ENCODE measurements at places on chromosomes 7 and 10.
A peak's percentile ranks its signal among the peaks of the same experiment; 100 is the strongest.

DNA sequence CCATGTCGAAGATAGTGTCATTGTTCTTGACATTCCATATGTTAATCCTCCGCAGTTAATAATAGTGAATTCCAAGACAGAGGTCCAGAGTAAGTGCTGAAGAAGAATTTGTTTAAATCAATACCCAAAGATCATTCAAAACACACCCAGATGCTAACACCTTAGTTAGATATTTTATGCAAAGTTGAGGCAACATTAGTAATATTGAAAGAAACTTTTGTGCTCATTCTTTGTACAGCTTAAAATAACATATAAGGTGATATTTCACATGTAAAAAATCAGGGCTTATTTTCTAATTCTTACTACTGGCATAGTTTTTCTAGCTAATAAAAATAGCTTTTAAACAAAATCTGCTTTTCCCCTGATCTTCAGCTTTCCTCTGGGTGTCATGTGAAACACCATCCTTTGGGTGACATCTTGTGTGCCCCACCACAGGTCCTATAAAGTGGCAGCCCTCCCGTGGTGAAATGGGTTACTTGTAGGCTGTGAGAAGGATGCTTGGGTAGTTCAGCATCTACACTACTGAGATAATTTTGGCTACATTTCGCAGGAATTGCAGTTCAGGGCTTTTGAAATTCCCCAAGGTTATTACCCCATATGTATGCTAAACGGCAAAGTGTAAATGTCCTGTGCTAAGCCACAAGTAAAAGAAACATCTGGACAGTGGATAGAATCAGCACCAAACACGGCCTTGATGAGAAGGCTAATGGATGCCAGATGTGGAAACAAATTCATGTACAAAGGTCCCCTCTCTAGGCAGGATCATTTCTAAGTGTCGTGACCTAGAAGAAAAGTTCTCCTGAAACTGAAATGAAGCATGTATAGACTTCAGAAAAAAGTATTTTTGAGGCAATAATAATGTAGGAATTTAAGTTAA lies 105.4 kb downstream of the GRM3 start:
- DNase-seq = no peak

GRCh38 chr7:22660293-22660692 lies 66.7 kb upstream of the IL6 start:
- no peak for DNase-seq

DNA sequence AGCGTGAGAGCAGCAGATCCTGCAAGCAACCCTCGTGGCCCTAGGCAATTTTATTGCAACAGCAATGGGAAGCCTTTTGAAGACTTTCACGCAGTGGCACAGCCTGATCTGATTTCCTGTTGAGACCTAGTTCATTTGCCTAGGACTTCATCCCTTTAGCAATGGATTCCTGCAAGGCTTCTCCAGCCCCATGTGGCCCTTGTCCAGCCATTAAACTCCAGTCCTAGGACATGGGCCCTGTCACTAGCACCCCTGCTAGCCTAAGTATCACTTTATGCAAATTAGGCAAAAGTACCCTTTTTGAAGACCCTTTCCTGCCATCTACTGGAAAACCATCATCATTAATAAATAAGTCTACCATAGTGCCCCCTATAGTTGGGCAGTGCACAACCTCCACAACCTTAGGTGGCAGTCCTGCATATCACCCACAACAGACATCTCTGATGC lies 379.4 kb downstream of the GALNT17 start:
- DNase-seq = no peak

DNA sequence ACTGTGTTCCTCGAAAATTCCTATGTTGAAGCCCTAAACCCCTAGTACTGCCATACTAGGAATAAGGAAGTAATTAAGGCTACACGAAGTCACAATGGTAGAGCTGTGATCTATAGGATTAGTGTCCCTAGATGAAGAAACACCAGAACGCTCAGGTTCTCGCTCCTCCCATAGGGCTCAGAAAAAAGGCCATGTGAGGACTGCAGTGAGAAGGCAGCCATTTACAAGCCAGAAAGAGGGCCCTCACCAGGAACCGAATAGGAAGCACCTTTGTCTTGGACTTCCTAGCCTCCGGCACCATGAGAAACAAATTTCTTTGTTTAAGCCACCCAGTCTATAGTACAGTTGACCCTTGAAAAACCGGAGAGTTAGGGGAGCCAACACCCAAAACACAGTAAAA lies 46.2 kb downstream of the CACUL1 start:
- no peak for DNase-seq

- DNase-seq = no peak
These were observed 73.0 kb upstream of the IL6 start for GRCh38 chr7:22653951-22654350.

DNA sequence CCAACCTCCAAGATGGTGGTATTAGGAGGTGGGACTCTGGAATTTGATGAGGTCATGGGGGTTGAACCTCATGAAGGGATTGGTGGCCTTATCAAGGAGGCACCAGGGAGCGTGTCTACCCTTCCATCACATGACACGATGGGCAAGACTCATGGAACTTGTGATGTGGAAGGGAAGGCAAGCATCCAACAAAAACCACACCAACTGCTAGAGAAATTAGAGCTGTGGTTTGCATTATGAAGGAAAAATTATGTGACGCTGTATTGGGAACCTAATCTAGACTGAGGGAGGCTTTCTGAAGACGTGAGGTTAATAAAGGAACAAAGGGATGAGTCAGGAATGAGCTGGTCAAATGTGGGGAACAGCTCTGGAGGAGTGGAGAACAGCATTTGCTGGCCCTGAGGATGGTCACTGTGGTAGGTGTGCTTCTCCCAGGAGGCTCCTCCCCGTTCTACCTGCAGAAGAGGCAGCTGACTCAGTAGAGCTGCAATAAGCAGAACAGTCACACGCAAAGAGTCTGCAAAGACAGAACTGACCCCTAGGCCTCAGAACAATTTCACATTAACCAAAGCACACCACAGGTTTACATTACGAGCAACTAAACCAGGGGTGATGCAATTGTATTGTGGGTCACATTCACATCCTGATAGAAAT lies 236.6 kb upstream of the GRB10 start:
- no peak for DNase-seq

DNA sequence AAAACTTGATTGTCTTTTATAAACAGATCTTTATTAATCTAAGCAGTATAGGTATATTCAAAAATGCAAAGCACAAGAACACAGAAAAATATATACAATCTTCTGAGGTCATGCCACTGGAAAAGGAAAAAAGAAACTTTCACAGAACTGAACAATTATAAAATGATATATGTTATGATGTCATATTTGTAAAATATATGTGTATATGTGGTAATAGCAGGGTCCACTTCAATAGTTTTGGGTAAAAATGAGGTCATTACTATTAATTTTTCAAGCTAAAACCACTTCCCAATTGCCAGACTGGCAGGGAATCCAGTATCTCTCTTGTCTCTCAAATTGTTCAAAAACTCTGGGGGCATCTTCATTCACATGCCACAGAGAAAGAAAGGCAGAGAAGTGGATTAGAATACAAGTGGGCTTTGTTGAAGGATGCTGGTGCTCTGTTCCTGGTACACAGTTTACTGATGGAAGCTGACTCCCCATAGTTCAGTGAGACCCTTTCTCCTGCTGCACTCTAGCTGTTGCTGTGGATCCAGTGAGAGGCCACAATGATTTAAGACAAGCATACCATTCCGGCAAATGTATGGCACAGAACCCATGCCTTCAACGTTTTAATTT lies 19.7 kb downstream of the CTNNA3 start:
- DNase-seq = no peak

- DNase-seq = no peak
These were observed 73.1 kb downstream of the TEX36 start for GRCh38 chr10:125609859-125610258.

DNA sequence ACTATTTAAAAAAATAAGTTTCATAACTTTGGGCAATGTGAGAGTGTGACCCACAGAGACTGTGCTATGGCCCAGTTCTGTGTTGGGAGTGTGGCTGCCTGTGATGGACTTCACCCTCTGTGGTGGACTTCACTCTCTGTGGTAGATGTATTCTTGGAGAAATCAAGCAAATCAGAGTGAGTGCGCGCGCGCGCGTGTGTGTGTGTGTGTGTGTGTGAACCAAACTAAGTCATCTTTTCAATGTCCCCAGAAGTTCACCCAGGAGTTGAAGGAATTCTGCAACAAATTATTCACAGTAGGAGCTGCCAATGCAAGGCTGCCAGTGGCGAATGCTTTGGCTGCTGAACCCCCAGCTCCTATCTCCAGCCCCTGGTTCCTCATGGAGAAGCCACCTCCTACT lies 184.5 kb downstream of the ADAM12 start:
- no peak for DNase-seq

GRCh38 chr7:54697659-54698186 lies 61.3 kb downstream of the SEC61G start:
- no peak for DNase-seq

DNA sequence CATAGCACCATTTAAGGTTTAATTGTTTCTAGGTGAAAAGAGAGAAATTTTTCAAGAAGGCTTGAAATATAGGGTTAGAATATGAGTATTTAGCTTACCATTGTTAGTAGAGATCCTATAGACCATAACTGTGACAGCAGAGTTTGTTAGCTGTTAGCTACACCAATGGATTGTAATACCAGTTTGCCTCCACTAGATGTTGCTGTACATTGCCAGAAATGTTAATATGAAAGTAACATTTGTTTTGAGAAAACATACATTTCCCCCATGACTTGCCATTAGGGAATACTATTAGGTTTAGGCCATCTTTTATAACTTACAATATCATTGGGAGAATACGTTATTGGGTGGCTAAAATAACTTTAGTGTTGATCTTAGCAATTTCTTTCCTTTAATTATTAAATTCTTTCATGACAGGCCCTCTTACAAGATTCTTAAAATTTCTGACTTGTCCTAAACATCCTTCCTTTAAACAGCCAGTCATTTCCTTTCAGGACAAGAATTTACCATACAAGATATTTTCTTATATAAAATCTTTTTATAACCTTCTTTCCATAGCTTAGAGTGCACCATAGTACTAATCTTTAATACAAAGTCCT lies 39.5 kb downstream of the ZNF117 start:
- peak; percentile 77 for DNase-seq

DNA sequence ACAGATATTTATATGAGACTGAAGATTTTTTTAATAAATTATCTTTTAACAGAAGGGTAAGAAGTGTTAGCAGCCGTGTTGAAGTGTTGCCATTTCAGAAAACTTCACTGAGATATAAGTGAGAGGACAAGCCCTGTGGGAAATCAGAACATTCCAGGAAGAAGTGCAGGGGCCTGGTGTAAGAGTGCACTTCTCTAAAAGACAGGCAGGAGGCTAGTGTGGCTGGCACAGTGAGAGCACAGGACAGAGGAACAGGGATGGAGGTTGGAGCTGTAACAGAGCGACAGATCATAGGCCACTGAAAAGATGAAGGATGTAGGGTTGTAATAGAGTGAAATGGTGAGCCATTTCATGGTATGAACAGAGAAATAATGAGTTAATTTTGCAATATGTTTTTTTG lies 608.9 kb downstream of the SORCS1 start:
- no peak for DNase-seq

DNA sequence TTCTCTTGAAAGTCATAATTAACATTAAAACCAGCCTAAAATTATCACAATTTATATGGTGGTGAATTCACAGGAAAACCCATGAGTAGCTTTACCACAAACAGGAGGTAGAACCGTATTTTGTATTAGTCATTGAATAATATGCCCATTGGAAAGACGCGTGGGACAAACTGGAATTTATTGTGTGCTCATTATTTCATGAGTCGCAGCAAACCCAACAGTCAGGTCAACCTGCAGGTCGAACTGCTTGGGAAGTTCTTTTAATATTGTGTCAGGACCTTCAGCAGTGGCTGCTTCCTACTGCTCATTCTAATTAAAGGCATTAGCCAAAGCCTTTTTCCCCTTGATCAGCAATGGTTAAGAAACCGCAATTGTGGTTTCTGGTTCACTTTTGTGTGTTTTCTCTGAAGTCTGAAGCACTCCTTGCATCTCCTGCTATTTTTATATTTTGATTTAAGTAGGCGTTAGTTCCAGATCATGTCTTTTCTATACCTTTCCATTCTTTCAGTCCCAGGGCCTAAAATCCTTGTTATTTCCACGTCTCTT lies 100.1 kb downstream of the RAB11FIP2 start:
- DNase-seq = no peak

GRCh38 chr7:963236-964078 lies 9.0 kb upstream of the ADAP1 start:
- no peak for DNase-seq

GRCh38 chr7:8378349-8379019 lies 54.9 kb upstream of the NXPH1 start:
- no peak for DNase-seq

- no peak for DNase-seq
These were observed 421.6 kb downstream of the RPS24 start for GRCh38 chr10:78455236-78455635.

DNA sequence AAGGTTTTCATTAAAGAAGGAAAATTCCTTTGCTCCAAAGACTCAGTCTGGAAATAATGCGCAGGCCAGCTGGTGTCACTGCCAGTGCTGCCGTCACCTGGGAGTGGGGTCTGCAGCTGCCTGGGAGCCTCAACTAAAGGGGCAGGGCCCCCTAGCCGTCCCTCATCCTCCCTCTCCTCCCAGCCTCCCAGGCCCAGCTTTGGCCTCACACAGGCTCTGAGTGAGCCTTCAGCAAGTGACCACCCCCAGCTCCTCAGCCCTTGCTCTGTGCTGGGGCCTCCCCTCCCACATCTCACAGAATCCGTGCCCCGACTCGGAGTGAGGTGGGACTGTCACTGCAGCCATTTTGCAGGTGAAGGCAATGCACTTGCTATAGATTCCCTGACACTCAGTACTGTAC lies 11.1 kb upstream of the RET start:
- DNase-seq = no peak

DNA sequence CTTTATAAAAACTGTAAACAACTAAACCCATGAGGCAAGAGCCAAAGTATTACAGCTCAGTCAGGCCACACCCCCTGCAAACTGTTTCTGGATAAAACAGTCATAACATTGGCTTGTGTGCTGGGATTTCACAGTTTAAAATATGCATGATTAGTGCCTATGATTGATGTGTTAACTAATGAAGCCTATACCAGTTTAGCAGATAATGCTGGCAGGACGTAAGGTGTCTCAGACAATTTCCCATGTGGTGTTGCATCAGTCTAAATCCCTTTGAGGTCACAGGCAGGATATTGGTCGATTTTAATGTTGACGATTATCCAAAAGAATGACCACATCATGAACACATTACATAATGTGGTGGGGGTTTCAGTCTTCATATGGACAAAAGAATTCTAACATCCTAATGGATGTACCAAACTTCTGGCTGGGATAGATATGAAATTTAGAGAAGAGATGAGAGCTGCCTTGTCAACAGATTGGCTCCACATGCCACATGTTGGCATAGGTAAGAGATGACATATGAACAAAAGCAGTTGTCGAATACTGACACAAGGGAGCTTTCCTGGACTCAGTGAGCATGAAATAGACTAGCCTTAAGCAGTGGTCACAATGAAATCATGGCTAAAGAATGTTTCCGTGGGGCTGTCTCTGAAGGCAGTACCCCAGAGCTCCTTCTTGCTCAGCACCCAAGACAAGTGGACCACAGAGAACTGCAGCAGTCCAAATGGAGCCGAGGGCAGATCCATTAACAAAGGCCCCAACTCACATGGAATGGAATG lies 445.6 kb downstream of the GFRA1 start:
- no peak for DNase-seq

Measured in HT-29 (cell line).